Suppressor macrophage treated with lipopolysaccharide for 4 hours (primary cell): ENCODE measurements at places on chromosomes 6 and 20.

GRCh38 chr6:35492258-35492973 is 4.5 kb downstream of the TEAD3 start:
- no peak for DNase-seq

DNA sequence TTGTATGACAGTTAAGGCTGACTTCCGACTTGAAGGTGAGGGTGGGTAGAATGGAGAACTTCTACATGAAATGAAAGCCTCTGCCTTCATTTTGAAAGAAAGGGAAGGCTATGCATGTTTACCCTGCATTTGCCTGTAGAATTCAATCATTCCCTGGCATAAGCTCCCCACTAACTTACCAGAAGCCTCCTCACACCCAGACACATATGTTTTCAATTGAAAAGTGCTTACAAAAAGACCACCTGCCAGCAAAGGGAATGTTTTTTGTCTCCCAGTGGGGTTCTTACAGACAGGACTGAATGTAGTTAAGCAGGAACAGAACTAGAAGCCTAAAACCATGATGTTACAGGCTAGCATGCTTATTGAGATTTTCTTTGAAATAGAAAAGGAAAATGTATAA is 392.1 kb upstream of the HSF2 start:
- no peak for DNase-seq

- no peak for DNase-seq
Observed at GRCh38 chr6:3277251-3277650, 18.5 kb downstream of the PSMG4 start.

DNA sequence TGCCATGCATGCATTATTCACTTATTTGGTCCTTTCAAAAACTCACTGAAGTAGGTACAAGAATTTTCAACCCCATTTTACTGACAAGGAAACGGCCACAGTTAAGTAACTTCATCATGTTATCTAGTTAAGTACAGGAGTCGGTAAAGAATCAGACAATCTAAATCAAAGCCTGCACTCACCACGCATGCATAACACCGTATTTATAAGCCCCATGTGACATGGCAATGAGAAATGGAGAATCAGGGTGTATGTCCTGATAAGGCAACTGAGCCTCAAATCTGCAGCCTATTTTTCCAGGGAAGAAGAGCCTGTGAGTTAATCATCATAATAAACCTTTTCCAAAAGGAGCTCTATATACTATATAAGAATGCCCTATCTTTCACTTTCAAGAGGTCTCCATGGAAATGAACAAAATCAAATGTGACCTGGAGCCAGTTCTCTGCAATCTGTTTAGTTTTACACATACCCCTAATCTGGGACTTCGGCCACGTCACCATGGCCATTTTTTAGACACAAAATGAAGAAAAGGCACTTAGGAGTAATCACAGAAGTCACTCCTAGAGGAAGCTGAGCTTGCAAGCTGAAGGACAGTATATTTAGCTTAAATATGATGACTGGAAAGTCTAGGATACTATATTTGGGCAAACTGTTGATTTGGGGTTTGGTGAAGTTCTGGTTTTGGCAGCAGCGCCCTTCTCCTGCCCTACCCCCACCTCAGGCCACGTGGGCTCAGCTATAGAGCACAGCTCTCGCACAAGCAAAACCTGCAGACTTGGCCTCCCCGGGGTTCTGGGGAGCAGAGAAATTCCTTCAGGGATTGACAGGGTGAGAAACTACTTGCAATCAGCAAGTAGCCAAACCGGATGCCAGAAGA is 19.2 kb downstream of the TRAM2 start:
- no peak for DNase-seq

DNA sequence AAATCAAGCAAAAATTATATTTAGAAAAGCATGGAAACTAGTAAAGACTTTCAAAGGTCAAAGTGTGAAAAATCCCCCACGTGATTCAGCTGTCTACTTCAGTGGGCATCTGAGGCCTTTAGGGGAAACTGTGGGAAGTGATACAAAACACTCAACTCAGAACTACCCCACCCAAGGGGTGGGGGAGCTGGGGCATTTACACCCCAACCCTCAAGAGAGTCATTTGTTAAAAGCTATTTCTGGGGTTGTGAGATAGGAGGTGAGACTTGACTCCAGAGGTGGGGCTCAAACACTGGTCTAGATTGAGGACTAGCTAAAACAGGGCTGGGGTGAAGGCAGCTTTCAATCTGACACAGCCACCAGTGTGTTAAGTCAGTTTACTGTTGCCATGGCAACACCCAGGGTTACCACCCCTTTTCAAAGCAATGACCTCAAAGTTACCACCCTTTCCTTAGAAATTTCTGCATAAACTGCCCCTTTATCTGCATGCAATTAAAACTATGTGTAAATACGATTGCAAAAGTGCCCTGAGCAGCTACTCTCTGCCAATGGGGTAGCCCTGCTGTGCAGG is 9.9 kb upstream of the GTSF1L start:
- DNase-seq = peak; percentile 18

DNA sequence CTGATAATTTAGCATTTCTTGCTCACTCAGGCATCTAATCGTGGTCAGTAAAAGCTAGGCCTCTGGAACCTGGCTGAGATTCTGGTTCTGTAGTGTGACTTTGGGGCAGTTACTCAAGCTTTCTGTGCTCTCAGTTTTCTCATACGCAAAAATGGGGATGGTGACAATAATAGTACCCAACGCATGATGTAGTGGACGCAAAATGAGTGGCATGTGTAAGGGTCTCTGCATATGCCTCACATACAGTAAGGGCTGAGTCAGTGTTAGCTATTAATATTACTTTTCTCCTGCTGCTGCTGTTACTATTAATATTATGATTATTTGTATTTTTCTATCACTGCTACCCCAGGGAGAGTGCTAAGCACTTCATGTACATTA is 686 bp downstream of the GINS1 start:
- no peak for DNase-seq

GRCh38 chr6:7100753-7101081 is 7.0 kb upstream of the RREB1 start:
- no peak for DNase-seq
